Lower lobe of right lung (tissue), 2 donors: ENCODE measurements at places on chromosomes 4 and X. TPM values are rescaled to one million over a fixed set of nuclear protein-coding genes. Genes with fewer than 3 reads are reported as not detected.
A peak's percentile ranks its signal among the peaks of the same experiment; 100 is the strongest.

Gene RLIM
- 31.7 TPM for total RNA-seq

DNA sequence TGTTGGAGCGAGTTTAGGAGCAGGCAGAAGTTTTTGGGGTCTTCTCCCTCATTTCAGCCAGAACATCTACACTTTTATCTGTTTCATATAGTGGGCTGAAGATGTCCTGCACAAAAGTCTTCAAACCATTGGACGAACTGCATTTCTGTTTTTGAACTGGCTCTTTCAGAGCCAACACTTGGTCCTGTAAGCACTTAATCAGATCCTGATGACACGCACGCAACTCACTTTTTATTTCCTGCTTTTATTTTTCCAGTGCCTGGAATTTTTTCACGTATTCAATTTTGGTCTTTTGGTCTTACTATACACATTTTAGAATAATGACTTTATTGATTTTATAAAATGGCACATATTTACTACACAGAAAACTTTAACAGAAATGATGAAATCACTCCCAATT, 40.2 kb upstream of the NKX3-2 start:
- no peak for DNase-seq

- no peak for DNase-seq
Observed at GRCh38 chrX:17923546-17923945, 62.4 kb upstream of the RAI2 start.

DNA sequence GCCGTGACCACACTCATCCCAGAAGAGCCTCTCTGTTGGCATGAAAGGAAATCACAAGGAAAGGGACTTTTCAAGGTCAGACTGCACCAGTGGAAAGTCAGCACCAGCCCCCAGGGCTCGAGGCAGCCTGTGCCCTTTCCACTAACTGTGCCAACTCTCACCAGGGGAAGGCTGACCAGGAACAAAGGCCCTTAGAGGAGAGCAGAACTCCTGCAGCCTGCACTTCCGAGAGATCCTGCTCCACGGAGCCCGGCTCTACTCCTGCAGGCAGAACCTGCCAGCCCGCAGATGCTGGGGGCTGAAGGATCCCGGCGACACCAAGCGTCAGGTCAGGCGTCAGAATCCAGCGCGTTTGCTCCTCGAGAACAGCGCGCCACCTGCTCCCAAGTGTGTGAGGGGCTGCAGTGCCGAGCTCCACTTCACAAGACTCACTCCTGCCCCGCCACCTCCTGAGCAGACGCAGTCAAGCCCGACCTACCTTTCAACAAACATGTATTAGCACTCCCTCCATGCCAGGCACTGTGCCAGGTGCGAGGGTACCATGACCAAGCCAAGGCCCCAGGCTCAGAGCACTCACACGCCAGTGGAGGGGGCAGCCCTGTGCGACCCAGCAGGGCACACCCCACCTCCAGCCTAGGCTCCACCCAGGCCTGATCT, 13.6 kb upstream of the HELT start:
- DNase-seq: peak; percentile 58
